ENCODE measurements at places on chromosomes 2 and 18. TPM values are rescaled to one million over a fixed set of nuclear protein-coding genes. Genes with fewer than 3 reads are reported as not detected.

DNA sequence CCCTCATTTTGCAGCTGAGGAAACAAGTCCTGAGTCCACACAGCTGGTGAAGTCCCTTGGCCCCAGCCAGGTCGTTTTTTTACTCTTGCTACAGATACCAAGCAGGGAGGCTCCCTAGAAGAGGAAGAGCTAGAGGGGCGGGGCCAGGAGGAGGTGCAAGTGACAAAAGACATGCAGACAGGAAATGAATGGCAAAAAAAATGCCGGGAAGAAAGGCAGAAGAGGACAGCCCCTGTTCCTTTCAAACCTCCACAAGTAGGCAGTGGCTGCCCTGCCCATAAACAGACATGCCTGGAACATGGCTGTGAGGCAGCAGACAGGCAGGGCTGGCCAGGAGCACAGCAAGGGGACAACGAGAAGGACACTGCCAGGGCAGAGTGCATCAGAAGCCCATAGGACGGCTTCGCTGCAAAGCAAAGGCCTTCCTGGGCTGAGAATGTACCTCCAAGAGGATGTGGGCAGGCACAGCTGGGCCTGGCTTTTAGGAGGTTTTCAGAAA lies 108.7 kb downstream of the ZBTB7C start:
- no peak for DNase-seq

- DNase-seq: no peak
Observed at GRCh38 chr2:227511239-227511930, 39.4 kb downstream of the AGFG1 start.

The DNAJC27 gene
- 12.0 TPM for polyA plus RNA-seq

DNA sequence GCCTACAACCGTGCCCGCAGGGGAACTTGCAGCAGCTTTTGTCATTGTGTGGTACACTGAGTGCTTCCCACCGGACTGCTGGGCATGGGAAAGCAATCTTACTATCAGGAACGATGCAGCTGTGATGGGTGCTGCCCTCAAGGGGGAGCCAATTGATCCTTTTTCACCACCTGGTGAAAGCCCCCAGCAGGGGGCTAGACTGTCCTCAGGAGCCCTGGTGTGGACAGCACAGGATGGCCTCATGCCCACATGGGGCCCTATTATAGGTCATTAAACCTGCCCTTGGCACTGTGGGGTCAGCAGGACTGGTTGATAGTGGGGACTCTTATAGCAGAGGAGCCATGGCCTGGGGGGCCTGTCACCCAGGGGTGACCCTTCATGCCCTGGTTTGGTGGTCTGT lies 172.2 kb downstream of the GLI2 start:
- DNase-seq: no peak

The TCF23 gene
- 0.06 TPM for polyA plus RNA-seq

The FEV gene
- not detected for polyA plus RNA-seq

DNA sequence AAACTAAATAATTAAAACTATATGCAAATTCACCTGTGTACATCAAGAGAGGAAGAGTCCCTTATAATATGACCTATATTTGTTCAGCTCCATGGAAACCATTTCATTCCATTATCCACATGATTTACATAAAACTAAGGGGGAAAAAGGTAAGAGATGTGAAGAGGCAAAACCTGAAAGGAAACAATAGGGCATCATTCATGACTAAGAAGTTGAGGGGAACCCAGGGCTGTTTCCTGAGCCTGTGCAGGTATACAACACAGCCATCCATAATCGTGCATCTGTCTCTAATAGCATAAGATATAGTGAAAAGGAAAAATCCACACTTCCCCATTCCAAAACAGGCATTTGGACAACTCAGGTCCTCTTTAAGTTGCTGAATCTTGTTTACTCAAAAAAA lies 151.3 kb downstream of the NR4A2 start:
- DNase-seq: no peak

The PROC gene
- polyA plus RNA-seq: 4.9 TPM
